ENCODE measurements at places on chromosomes 5 and 9.

GRCh38 chr5:172910828-172911627 lies 48.2 kb upstream of the RPL26L1 start:
- peaks cover 39% of the 10 kb centered on the region for H3K36me3 ChIP-seq
- no peaks in the 10 kb centered on the region for H3K27me3 ChIP-seq
- no peak for DNase-seq
- peak overlapping the region; percentile 52 for H3K27ac ChIP-seq

DNA sequence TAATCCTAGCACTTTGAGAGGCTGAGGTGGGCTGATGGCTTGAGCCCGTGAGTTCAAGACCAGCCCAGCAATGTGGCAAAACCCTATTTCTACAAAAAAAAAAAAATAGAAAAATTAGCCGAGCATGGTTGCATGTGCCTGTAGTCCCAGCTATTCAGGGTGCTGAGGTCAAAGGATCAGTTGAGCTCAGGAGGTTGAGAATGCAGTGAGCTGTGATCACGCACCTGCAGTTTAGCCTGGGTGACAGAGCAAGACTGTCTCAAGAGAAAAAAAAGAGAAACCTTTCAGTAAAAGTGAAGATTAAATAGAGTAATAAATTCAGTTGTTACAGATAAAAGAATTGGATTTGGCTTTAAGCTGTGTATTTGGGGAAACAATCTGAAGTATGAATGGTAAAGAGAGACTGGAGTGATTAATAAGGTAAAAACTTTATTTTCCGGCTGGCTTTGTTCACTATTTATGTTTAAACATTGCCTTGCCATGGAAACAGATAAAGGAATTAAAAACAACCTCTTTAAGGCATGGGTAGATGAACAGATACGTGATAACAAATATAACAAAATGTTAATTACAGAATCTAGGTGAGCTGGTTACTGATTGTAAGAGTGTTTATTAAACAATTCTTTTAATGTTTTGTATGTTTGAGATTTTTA lies 56.0 kb upstream of the PCAT7 start:
- H3K27me3 ChIP-seq: no peaks in the 10 kb centered on the region
- no peak overlapping the region for H3K4me3 ChIP-seq
- DNase-seq: no peak
- no peak overlapping the region for H3K27ac ChIP-seq
- H3K36me3 ChIP-seq: no peaks in the 10 kb centered on the region
- no peaks in the 10 kb centered on the region for H3K4me1 ChIP-seq

- H3K4me1 ChIP-seq: peaks cover 39% of the 10 kb centered on the region
- peak within 1 kb of the TSS; percentile 97 for H3K27ac ChIP-seq
- H3K4me3 ChIP-seq: peak within 1 kb of the TSS; percentile 69
- DNase-seq: no peak
- H3K27me3 ChIP-seq: no peaks in the 10 kb centered on the region
Observed at GRCh38 chr5:176365351-176366231, at the start of gene ARL10. ARL10 (plus strand) TSS chr5:176365487; CDS start chr5:176365564, 77 bp downstream.

DNA sequence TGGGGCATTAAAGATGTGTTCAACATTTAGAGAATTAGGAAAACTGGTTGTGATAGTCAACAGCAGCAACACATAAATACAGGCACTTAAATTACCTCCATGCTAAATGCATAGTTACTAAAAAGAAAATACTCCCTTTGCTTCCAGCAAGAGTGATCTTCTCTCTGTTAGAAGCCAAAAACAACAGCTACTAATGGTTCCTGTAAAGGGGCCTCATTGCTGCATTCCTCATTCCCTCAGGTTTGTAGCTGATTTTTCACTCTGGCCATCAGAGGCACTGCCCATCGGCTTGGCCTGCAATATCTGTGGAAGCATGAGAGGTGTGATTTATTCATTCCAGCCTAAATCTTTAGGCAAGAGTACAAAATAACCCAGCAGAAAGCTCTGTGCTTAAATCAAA lies 466.0 kb upstream of the ADAMTS16 start:
- no peaks in the 10 kb centered on the region for H3K27me3 ChIP-seq
- no peaks in the 10 kb centered on the region for H3K36me3 ChIP-seq
- DNase-seq: no peak
- H3K27ac ChIP-seq: no peak overlapping the region

GRCh38 chr9:110257097-110257841 lies 962 bp upstream of the TXN start:
- peak overlapping the region; percentile 74 for H3K4me3 ChIP-seq
- DNase-seq: no peak
- peaks cover 15% of the 10 kb centered on the region for H3K4me1 ChIP-seq
- peak overlapping the region; percentile 87 for H3K27ac ChIP-seq
- H3K27me3 ChIP-seq: no peaks in the 10 kb centered on the region

GRCh38 chr9:37897665-37898064 lies 6.3 kb downstream of the SLC25A51 start:
- H3K4me1 ChIP-seq: peaks cover 9% of the 10 kb centered on the region
- no peaks in the 10 kb centered on the region for H3K27me3 ChIP-seq
- DNase-seq: no peak
- H3K4me3 ChIP-seq: no peak overlapping the region
- no peak overlapping the region for H3K27ac ChIP-seq
- peaks cover 65% of the 10 kb centered on the region for H3K36me3 ChIP-seq

GRCh38 chr5:151779531-151780125 lies 7.9 kb downstream of the G3BP1 start:
- H3K36me3 ChIP-seq: no peaks in the 10 kb centered on the region
- no peak for DNase-seq
- H3K27ac ChIP-seq: peak overlapping the region; percentile 72
- no peaks in the 10 kb centered on the region for H3K27me3 ChIP-seq
- H3K4me3 ChIP-seq: peak overlapping the region; percentile 6
- peaks cover 79% of the 10 kb centered on the region for H3K4me1 ChIP-seq

- no peak overlapping the region for H3K27ac ChIP-seq
- no peaks in the 10 kb centered on the region for H3K4me1 ChIP-seq
- H3K27me3 ChIP-seq: no peaks in the 10 kb centered on the region
- H3K4me3 ChIP-seq: no peak overlapping the region
Observed at GRCh38 chr5:143807401-143807800, 4.6 kb upstream of the HMHB1 start.

GRCh38 chr5:88836195-88836838 lies 46.7 kb downstream of the MEF2C start:
- no peak for DNase-seq
- peaks cover 82% of the 10 kb centered on the region for H3K4me1 ChIP-seq
- peak overlapping the region; percentile 84 for H3K27ac ChIP-seq
- no peaks in the 10 kb centered on the region for H3K36me3 ChIP-seq

DNA sequence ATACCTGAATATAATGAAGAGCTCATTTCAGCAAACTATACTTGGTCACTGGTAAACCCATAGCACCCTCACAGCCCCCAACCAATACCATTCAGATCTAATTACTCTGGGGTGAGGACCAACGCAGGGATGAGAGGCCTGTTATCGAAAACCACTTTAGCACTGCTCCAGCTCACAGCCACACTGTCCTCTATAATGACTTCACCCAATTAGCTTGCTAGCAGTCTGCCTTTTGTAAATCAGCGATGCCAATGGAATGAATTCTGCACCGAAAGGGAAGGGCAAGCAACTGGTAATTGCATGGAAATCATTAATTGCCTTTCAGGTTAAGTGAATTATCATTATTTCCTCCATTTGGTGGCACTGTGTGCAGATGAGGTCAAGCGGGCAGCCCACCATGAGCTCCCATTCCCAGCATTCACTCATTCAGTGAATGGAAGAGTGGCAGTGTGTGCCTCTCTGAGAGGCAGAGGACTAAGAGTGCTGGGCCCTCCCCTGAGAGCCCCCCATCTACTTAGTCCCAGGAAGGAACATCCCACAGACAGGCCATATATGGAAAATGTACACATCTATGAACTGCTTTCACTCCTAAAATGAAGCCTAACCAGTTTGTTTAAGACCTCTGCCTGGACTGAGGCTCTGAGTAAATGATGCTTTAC lies 262.1 kb downstream of the SPOCK1 start:
- no peak overlapping the region for H3K4me3 ChIP-seq
- no peak overlapping the region for H3K27ac ChIP-seq
- no peaks in the 10 kb centered on the region for H3K36me3 ChIP-seq
- no peaks in the 10 kb centered on the region for H3K27me3 ChIP-seq
- no peaks in the 10 kb centered on the region for H3K4me1 ChIP-seq
